ENCODE measurements at places on chromosomes 12 and 14.

GRCh38 chr14:72607386-72608130 lies 286.3 kb downstream of the DPF3 start:
- DNase-seq, result no peak

- DNase-seq, result no peak
These were observed 99.6 kb downstream of the TSPAN9 start for GRCh38 chr12:3176754-3177153.

DNA sequence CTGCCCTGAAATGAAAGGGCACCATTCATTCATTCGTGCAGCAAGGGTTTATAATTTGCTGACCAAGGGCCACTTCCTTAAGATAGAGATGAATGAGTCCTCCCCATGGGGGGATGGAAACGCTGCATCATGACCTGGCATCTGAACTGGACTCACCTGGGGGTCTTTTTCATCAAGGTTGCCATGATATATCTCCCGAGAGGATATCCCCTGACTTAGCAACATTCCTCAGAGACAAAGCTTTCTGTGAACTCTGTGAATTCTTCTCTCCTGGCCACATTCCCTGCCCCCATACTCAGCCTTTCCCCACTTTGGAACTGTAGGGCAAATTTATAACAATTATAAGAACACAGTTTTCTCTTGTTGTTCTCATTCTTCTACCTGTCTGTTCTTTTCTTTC lies 30.8 kb downstream of the SRRM4 start:
- no peak for DNase-seq

DNA sequence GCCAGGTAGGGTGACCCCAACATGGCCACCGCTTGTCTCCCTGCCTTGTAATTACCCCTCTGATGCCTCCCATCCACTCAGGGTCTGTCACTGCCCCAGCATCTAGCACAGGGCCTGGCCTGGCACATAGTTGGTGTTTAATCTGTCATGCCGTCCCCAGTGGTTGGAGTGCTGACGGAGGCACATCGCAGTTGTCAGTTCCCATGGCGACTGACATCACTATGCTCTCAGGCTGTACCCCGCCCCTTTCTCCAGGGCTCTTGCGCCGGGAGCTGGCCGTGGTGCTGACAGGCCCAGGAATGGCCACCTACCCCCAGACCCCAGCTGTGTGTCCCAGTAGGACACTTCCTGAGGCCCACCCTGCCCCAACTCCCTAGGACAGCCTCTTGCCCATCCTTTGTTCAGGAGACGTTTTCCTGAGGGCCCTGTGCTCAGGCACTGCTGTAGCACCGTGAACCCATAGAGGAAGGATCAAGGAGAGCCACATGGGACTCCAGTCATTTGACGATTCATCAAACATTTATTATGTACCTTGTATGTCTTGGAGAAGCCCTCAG lies 23.0 kb downstream of the FAM222A start:
- no peak for DNase-seq

- DNase-seq, result no peak
These were observed 50.3 kb downstream of the DAD1 start for GRCh38 chr14:22538671-22539228.

DNA sequence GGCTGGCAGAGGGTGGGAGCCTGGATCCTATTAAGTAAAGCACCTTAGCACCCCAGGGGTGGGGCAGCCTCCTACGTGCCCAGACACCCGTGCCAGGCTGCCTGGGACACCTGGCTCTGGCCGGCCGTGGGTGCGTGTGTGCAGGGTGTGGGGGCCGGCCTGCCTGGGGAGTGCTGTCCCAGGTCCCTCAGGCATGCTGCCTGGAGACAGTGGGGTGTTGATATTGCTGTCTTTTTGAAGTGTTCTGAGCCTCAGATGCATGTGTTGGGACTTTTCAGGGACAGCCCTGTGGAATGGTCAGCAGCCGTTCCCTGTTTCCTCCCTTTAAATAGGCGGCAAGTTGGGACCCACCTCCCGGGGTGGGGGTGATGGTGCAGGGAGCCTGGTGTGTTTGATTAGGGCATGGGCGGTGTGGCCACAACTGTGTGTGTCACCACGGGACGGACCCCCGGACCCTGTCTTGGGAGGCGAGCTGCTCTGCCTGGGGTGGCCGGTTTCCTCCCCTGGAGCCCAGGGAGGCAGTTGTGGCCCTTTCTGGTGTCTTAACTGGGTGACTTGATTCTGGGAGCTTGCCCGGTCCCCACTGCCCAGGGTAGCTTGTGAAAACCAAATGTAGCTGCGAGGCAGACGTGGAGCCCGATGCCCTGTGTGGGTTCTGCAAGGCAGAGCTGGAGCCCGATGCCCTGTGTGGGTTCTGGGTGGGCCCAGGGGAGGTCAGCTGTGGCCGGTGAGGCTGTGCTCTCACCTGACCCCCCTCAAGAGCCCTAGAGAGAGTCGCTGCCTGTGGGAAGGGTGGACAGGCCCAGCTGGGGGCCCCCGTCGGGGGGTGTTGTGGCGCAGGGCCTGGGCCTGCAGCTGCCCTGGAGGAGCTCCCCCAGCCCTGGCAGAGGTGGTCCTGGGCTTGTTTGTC lies 8.2 kb downstream of the ULK1 start:
- DNase-seq, result no peak

GRCh38 chr14:64857979-64858744 lies 21.5 kb downstream of the SPTB start:
- DNase-seq, result no peak

DNA sequence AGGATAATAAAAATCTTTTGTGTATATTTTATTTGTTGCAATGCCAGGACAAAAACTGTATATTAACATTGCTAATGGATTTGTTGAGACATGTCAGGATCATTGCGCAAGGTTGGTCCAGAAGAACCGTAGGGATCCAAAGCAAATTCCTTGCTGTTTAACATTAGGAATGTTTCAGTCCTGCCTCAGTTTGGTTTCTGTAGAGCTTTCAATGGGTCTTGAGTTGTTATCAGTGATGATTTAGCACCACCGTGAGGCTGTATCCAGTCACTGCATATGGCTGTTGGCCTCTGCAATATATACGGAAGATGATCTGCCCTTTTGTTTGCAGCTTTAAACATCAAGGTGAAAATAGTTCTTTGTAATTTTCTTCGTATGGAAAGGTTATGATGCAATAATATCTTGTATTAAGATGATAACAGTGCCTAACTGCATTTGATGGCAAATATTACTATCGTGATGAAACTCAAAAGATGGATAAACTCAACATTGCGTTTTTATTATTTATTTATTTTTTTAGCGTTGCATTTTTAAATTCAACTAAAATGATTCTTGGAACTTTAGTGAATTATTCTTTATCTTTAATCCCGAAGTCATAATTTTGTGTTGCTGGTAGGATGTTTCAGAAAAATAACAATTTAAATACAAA lies 231.2 kb downstream of the AKAP6 start:
- no peak for DNase-seq

DNA sequence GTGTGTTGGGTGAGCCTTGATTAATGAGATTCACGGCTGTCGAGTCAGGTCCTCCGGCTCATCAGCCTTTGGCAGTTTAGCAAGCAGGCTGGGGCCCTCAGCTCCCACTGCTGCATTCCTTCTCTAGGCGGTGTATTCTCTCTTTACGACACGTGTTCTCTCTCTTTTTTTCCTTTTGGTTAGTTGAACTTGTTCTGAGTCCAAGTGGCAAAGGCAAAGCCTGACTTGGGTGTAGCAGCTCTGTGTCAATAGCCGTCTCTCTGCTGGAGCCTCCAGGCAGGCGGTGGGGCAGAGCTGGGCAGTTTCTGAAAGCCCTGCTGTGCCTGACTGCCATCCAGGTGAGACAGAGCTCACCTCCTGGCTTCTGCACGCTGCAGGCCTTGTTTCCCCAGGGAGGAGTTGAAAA lies 46.6 kb downstream of the SUSD6 start:
- no peak for DNase-seq
